ENCODE measurements at places on chromosomes 6 and 20. TPM values are rescaled to one million over a fixed set of nuclear protein-coding genes. Genes with fewer than 3 reads are reported as not detected.

The MACROD2 gene
- 0.34 TPM for total RNA-seq

The NEURL2 gene
- total RNA-seq = 0.99 TPM

The NHLRC1 gene
- total RNA-seq = 1.5 TPM

The PTGIS gene
- 0.02 TPM for total RNA-seq

The CASS4 gene
- not detected for total RNA-seq

The MAP3K4 gene
- total RNA-seq = 10.7 TPM

The RIPOR3 gene
- 0.02 TPM for total RNA-seq

The OOEP gene
- total RNA-seq = not detected

The TCF19 gene
- 15.0 TPM for total RNA-seq

The HMGA1 gene
- total RNA-seq = 601 TPM

The SRXN1 gene
- 165 TPM for total RNA-seq

The LY6G6C gene
- total RNA-seq = 0.09 TPM

The SMLR1 gene
- not detected for total RNA-seq

The BMP2 gene
- 0.24 TPM for total RNA-seq

The SLC17A3 gene
- total RNA-seq = 1.2 TPM

The PACSIN1 gene
- total RNA-seq = 0.07 TPM

The TOX2 gene
- total RNA-seq = 14.3 TPM

The GJA10 gene
- not detected for total RNA-seq

The TMEM244 gene
- not detected for total RNA-seq

The CST2 gene
- 1.1 TPM for total RNA-seq

The LHFPL5 gene
- 0.23 TPM for total RNA-seq

The FAM209A gene
- 0.25 TPM for total RNA-seq

The DEFB132 gene
- not detected for total RNA-seq

The THBD gene
- total RNA-seq = 119 TPM

The GNMT gene
- 0.09 TPM for total RNA-seq

The WASF1 gene
- total RNA-seq = 11.6 TPM

The CALHM5 gene
- 0.09 TPM for total RNA-seq

The TTK gene
- total RNA-seq = 16.4 TPM

The SPATA2 gene
- 8.2 TPM for total RNA-seq

The GMPR gene
- 5.6 TPM for total RNA-seq

The ZNF391 gene
- total RNA-seq = 0.23 TPM

The HAO1 gene
- not detected for total RNA-seq

The TGM6 gene
- not detected for total RNA-seq

The IRF4 gene
- total RNA-seq = 0.26 TPM

The PKIB gene
- 0.63 TPM for total RNA-seq

The HLA-DPA1 gene
- total RNA-seq = not detected

The FERMT1 gene
- 16.5 TPM for total RNA-seq

The TCP11 gene
- not detected for total RNA-seq

The GPR6 gene
- not detected for total RNA-seq

The LGSN gene
- 2.4 TPM for total RNA-seq

The ZNF341 gene
- 4.2 TPM for total RNA-seq

The UNC93A gene
- not detected for total RNA-seq

The SYNDIG1 gene
- 1.4 TPM for total RNA-seq

The CALHM4 gene
- total RNA-seq = not detected

The ADGRF5 gene
- total RNA-seq = not detected

The TIAM2 gene
- total RNA-seq = 2.5 TPM

The LTA gene
- total RNA-seq = 0.08 TPM

The C20orf204 gene
- total RNA-seq = 0.10 TPM

The ANKRD66 gene
- total RNA-seq = not detected

The TSBP1 gene
- total RNA-seq = not detected

The CRNKL1 gene
- total RNA-seq = 23.9 TPM

The CCN6 gene
- not detected for total RNA-seq

The TULP1 gene
- total RNA-seq = not detected

The PGK2 gene
- not detected for total RNA-seq

The SERPINB1 gene
- total RNA-seq = 44.3 TPM

The SLC17A1 gene
- not detected for total RNA-seq

Data from A549 treated with AZD2906 at 1 μM for 4 hours (cell line).